ENCODE measurements at places on chromosomes 7 and 10. TPM values are rescaled to one million over a fixed set of nuclear protein-coding genes. Genes with fewer than 3 reads are reported as not detected.

The BLOC1S2 gene
- 31.3 TPM for total RNA-seq

The ATP6V0E2 gene
- 34.8 TPM for total RNA-seq

The FZD1 gene
- total RNA-seq: 120 TPM

The SFTPD gene
- total RNA-seq: 0.36 TPM

The FGFR2 gene
- 10.8 TPM for total RNA-seq

The CCDC172 gene
- not detected for total RNA-seq

The EIF4EBP2 gene
- total RNA-seq: 57.8 TPM

The ABHD11 gene
- 10.7 TPM for total RNA-seq

The IDI2 gene
- total RNA-seq: not detected

The ANXA8L1 gene
- 0.31 TPM for total RNA-seq

The TMEM225B gene
- total RNA-seq: 3.5 TPM

The MBL2 gene
- not detected for total RNA-seq

The IQUB gene
- total RNA-seq: 1.0 TPM

The AGBL3 gene
- 5.3 TPM for total RNA-seq

The DNAJC1 gene
- 26.4 TPM for total RNA-seq

The UCN3 gene
- not detected for total RNA-seq

The CREB3L2 gene
- total RNA-seq: 103 TPM

The POU6F2 gene
- total RNA-seq: 2.9 TPM

The PDE6C gene
- total RNA-seq: not detected

The KAZALD1 gene
- total RNA-seq: 4.7 TPM

The ASZ1 gene
- not detected for total RNA-seq

The PTER gene
- total RNA-seq: 14.0 TPM

The MYH16 gene
- total RNA-seq: not detected

The SPDYE16 gene
- total RNA-seq: 1.9 TPM

The CTBP2 gene
- total RNA-seq: 46.9 TPM

The OR6B1 gene
- not detected for total RNA-seq

The SLC26A4 gene
- total RNA-seq: 3.2 TPM

The SPDYE6 gene
- total RNA-seq: not detected

The GARIN1A gene
- total RNA-seq: 8.8 TPM

The ZNF438 gene
- total RNA-seq: 15.3 TPM

The ASIC3 gene
- 4.7 TPM for total RNA-seq

The ERLIN1 gene
- 26.3 TPM for total RNA-seq

The KLF14 gene
- 1.1 TPM for total RNA-seq

The LRMDA gene
- 16.6 TPM for total RNA-seq

The MSS51 gene
- 5.2 TPM for total RNA-seq

The LIPN gene
- total RNA-seq: 0.31 TPM

The LRIT1 gene
- not detected for total RNA-seq

The FAM131B gene
- 2.6 TPM for total RNA-seq

The KEL gene
- total RNA-seq: 2.3 TPM

The PRSS1 gene
- 4.7 TPM for total RNA-seq

The MALRD1 gene
- total RNA-seq: 4.5 TPM

The AKR1D1 gene
- not detected for total RNA-seq

The SLC16A9 gene
- total RNA-seq: 1.8 TPM

The FKBP6 gene
- not detected for total RNA-seq

All from sciatic nerve (tissue), 2 donors.